Activated CD8-positive, alpha-beta memory T cell treated with anti-CD3 and anti-CD28 coated beads, Interleukin-2, amount 10 ng/mL, durations not matched to agents 7 days and 5 days (primary cell): ENCODE measurements at places on chromosomes 7 and 10. TPM values are rescaled to one million over a fixed set of nuclear protein-coding genes. Genes with fewer than 3 reads are reported as not detected.

DNA sequence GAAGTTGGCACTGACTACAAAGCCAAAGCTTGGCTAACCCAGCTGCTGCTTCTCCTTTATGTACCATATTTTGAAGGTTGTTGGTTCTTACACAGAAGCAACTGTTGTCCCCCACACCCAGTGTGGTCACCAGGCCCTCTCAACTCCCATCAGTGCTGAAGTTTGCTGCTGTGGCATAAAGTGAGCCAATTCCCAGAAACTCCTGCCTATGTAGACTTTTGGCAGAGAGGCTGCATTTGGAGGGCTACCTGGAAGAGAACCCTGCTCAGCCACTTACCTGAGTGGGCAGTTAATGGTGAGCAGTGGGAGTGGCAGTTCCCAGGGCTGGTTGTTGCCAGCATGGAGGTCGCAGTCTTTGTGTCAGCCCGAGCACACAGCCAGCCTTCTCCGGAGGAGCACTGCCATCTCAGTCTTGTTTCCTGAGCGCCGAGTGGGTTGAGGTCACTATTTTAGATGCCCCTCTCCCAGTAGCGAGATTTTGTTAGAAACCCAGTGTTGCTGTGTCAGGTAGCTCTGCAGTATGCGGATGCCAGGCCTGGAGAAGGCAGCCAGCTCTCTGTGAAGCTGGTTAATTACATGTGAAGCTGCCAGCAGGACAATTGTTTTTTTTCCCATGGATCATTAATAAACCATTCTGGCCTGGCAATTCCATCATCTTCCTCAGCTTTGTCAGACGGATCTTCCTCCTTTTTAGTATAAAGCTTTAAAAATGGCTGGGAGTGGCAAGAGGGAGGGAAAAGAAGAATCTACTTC is 24.5 kb downstream of the LRRC4 start:
- no peak for DNase-seq

Gene WNT8B
- not detected for total RNA-seq

DNA sequence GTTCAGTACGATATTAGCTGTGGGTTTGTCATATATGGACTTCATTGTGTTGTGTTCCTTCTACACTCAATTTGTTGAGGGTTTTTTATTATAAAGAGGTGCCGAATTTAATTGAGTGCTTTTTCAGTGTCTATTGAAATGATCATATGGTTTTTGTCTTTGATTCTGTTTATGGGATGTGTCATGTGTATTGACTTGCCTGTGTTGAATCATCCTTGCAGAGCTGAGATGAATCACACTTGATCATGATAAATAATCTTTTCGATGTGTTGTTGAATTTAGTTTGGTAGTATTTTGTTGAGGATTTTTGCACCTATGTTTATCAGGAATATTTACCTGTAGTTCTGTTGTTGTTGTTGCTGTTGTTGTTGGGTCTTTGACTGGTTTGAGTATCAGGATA is 39.8 kb downstream of the ATOH7 start:
- no peak for DNase-seq

Gene FGL2
- total RNA-seq: 9.9 TPM

Gene IRF5
- 16.5 TPM for total RNA-seq

GRCh38 chr10:36038316-36038955 is 396.3 kb upstream of the FZD8 start:
- no peak for DNase-seq

- DNase-seq: peak; percentile 96
Observed at GRCh38 chr7:140696024-140696679, 356 bp upstream of the NDUFB2 start.

DNA sequence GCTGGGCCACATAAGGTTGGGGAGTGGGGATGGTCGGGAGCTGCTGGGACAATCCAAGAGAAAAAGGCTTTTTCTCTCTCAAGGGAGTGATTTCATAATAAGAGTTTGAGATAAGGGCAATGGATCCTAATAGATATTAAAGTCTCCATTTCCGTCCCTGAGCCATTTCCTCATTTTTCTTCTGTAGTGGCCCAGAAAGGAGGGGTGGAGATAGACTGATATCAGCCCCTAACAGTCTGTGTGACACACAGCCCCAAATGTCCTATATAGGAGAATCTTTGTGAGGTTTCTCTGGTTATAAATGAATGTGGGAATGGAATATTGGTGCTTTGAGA is 35.2 kb downstream of the PRSS2 start:
- no peak for DNase-seq

DNA sequence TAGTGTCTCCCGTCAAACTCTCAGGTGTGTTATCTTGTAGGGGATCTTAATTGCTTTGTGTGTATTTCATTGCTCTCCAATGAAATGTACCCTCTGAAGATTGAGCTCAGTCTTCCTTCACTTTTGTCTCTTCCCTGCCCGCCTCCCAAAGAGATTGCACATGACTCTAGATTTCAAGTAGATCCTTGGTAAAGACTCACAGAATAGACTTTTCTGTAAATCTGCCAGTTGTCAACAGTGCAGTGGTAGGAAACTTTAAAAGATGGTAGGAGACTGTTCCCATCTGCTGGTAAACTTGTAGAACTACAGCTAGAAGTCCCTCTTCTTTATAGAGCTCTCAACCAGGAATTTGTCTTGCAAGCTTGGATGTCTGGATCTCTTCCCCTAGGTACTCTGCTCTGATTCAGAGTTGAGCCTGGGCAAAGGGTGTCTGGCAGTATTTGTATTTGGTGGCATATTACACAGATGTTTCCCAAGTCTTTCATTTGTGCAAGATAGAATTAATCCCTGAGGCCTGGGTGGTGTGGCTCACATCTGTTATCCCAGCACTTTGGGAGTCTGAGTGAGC is 9.6 kb downstream of the CCL26 start:
- DNase-seq: no peak

Gene ANXA8
- total RNA-seq: 1.3 TPM
